ENCODE measurements at places on chromosomes 7 and 10. TPM values are rescaled to one million over a fixed set of nuclear protein-coding genes. Genes with fewer than 3 reads are reported as not detected.
A peak's percentile ranks its signal among the peaks of the same experiment; 100 is the strongest.

DNA sequence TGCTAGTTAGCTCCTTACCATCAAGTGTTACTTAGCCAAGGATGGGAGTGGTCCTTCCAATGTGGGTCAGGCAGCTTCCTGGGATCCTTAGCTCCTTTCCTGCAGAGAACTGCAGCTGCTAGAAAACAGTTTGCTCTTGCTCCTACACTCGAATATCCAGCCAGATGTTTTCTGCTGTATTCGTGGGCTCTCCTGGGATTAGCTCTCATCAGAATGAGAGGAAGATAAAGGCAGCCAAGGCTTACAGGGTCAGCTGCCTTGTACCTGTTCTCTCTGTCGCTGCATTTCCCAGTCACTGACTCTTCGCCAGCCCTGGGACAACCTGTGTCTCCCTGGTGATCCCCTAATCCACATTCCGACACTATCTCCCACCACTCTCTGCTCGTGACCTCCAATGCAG, 29.0 kb downstream of the NEUROD6 start:
- no peak for DNase-seq

ZMYND11 gene
- 45.0 TPM for polyA plus RNA-seq

GRCh38 chr7:87420173-87420572, 55.3 kb downstream of the ABCB4 start:
- DNase-seq, result no peak

- no peak for DNase-seq
Measured at GRCh38 chr10:5944389-5945189, 32.8 kb downstream of the IL15RA start.

SFTPD gene
- 2.6 TPM for polyA plus RNA-seq

- DNase-seq, result no peak
Measured at GRCh38 chr7:136325578-136325977, 348.4 kb upstream of the MTPN start.

- peak; percentile 88 for DNase-seq
Measured at GRCh38 chr7:50304911-50305582, 531 bp downstream of the IKZF1 start.

- peak; percentile 68 for DNase-seq
Measured at GRCh38 chr7:35725280-35725680, 30.3 kb upstream of the HERPUD2 start.

DNA sequence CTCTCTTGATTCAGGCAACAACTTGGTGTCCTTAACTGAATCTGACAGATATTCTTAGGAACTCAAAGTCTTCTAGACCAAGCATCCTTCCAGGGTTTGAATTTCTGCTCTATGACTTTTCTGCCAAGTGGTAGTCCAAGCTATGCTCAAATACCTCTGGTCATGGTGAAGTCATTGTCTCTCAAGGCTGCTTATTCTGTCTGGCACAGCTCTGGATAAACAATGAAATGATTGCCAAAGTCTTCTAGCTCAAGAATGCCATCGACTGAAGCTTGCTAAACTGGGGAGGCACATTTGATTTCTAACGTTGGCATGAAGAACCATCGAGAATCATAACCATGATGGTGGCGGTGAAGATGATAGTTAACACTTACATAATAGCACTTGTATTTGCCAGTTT, 116.2 kb upstream of the MKX start:
- DNase-seq, result no peak

CALHM3 gene
- polyA plus RNA-seq, result 0.32 TPM
